ENCODE measurements at places on chromosomes 5 and 9.
A peak's percentile ranks its signal among the peaks of the same experiment; 100 is the strongest.

- no peak for DNase-seq
These were observed 232.6 kb downstream of the PRDM9 start for GRCh38 chr5:23740029-23740428.

- DNase-seq, result no peak
These were observed 213.5 kb upstream of the COX7C start for GRCh38 chr5:86404256-86404655.

DNA sequence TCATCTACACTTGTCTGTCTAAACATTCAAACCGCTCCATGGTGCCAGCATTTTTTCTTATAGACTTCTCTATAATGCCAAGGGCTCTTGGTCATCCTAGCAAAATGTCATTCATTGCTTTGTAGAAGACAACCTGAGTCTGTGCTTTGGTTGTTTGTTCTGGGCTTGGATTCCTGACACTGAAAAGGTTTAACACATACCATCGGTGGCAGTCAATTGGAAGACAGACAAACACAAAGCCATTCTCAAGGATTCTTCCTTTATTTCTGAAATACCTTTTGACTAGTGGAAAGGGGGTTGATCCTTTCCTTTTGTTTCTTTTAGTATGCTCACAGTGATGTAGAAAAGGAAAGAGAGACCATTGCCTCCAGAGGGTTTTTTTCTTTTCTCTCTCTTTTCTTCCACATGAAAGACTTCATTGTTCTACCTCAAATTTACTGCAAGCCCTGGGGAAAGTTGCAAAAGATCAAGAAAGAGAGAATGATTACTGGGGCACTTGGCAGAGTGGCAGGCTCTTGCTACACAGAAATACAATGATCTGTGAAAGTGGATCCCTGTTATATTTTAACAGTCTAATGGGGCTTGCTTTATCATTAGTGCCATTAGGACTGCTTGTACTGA is 66.4 kb upstream of the TMC1 start:
- DNase-seq, result no peak

DNA sequence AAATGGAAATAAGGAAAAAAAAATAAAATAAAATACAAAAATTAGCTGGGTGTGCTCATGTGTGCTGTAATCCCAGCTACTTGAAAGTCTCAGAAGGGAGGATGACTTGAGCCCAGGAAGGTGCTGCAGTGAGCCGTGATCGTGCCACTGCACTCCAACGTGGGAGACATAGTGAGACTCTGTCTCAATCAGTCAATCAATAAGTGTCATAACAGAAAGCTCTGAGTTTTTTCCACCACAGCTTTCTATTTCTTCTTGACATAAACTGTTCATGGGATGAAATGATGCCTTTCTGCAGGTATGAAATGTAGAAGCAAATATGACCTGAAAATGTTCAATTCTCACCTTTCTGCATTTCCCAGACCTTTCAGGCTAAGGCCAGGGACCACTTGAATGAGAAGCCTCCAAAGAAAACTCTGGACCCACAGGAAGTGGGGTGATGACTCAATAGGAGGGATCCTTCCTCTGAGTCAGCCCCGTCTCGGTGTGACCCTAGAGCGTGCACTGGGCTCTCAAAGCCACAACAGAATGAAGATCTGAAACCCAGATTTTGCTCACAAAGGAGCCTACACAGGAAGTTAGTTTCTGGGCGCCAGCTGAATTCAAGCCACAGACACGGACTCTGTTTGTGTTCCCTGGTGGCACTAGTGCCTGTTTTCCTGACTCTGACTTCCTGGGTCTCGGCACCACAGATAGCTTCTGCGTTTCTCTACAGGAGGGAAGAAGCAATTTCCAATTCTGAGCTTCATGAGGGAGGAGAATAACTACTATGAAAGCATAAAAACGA is 62.0 kb downstream of the ANKH start:
- peak; percentile 58 for DNase-seq

DNA sequence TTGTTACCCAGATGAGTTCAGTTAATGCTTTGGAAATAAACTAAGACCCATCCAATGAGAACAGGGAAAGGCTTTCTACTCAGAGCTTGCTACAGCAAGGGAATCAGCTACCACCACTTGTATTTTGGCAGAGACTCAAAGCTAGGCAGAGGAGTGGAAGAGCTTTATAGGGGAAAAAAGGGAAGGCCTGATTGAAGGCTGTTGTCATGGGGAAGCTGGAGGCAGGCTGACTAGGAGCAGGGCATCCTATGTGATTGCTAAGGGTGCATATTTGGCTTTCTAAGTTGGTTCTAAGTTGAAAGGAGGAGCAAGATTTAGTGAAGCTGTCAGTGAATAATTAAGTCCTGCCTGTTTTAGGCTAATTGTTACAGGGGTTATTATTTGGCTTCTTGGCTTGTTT is 115.5 kb downstream of the PTTG1 start:
- DNase-seq, result no peak

DNA sequence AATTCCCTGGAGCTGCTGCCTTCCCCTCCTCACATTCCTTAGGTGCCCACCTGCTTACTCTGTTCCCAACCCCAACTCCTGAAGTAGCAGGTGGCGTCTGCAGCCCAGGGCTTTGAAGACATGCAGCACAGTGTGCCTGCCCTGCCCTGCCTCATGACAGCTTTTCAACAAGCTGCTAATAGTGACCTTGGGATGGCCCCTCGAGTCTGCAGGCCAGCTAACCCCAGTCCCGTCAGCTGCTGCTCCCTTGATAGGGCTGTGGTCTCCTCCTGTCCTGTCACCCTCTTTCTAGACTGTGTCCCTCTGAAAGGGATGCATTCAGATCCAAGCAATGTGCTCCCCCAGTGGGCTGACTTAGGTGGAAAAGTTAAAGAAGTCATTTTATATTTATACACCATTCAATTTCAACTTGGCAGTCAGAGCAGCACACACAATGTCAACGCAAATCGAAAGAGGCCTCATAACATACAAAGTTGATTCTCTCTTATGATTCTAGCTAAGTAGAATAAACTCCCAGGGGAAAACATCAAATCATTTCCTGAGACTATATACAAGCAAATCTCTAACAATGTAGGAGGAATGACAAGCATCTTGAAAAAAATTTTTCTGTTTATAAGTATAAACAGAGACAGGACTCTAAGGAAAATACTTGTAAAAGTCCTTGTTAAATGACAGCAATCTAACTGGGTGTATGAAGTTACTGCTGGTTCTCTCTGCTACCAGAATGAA is 37.9 kb downstream of the ADRB2 start:
- DNase-seq, result no peak

DNA sequence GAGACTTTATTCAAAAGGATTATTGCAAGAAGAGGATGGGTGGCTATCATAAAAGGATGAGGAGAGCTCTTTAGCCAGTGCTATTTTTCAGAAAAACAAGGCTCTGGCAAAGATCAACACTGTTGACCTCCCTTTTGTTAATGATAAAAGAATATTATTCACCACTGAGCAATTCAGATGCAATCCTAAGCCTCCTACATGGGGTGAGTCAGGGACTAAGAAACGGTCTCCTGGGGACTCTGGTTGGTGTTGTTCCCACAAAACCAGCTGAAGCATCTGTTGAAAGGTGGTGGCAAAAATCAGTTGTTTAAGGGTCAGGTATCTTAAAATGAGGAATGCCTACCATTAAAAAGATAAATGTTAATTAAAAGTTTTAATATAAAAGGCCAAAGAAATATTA is 7.7 kb upstream of the GCNT1 start:
- DNase-seq, result no peak

DNA sequence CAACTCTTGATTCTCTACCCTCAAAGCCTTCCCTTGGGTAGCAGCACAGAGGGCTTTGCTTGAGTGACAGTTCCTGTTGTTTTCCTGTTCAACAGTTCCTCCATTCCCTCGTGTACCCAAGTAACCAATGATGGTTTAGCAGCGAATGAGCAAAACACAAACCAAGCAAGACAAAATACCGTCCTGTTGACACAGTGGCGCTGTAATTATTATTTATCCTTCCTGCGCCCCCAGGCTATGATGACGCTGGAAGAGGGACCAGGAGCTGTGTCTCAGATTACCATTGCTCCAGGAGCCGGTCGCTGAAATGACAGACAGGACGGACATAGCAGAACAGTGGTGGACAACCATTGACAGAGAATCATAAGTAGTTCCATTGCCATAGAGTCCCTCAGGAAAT is 154.8 kb downstream of the GADD45G start:
- no peak for DNase-seq

DNA sequence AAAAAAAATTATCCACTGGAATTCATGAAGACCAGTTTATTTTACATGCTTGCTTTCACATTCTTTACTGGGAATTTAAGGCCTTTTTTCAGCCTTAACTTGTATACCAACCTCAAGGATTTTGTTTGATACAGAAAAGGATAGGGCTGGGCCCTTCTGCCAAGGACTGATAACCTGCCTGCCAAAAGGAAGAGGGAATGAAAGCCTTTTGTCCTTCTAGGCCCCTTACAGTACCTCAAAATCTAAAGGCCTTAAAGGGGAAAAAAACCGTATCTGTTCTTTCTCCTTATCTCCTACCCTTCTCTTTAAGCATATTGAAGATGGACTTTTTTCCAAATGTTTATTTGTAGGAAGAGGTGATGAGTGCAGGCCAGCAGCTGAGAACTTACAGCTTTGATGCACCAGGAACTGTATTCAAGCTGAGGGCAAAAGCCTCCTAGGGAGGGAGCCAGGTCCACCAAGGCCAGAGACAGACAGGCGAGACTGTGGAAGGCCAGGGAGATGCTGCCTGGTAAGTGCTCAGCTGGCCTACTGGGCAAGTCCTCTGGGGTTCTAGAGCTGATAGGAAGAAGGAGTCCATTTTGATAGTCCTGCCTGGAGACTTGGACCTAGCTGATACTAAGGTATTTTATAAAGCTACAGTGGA is 31.8 kb downstream of the FAXDC2 start:
- no peak for DNase-seq

- DNase-seq, result no peak
These were observed 13.7 kb upstream of the KIF4B start for GRCh38 chr5:154999865-155000264.

DNA sequence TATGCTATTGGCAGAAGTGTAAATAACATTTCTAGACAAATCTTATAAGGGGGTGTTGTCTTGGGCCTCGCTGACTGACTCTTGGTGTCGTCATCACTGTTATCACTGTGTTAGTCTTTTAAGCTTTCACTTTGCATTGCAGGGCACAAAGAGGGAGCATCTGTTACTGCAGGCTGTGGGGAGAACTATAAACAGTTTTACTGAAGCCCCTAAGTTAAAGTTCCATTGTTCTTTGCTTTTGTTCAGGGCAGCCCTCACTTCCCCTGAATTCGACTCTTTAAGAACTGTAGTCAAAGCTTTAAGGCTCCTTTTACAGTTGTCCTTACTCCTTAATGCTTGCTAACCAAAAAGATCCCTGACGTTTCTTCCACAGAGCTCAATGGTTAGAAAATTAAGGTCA is 605.0 kb downstream of the RAB3C start:
- no peak for DNase-seq

- no peak for DNase-seq
These were observed 10.4 kb downstream of the TGFBI start for GRCh38 chr5:136039202-136039601.

GRCh38 chr5:54655761-54656160 is 138.2 kb downstream of the SNX18 start:
- no peak for DNase-seq

GRCh38 chr9:79741381-79741780 is 169.6 kb downstream of the TLE4 start:
- no peak for DNase-seq

GRCh38 chr9:5013374-5013773 is 28.3 kb downstream of the JAK2 start:
- no peak for DNase-seq

DNA sequence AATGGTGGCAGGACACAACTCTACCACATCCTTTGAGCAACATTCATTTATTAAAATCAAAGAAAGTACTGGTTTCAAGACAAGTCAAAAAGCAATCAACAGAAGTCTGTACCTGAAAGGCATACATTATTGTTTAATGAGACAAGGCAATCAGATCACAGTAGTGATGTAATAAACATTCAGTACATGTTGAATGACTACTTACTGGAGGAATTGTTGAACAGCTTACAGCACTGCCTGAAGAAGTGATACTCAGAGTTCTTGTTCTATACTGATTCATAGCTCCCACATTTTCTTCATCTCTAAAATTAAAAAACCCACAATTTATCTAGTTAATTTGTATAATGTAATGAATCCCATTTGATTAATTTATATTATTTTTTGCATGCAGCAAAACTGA is 18.2 kb downstream of the RIOK2 start:
- DNase-seq, result no peak

DNA sequence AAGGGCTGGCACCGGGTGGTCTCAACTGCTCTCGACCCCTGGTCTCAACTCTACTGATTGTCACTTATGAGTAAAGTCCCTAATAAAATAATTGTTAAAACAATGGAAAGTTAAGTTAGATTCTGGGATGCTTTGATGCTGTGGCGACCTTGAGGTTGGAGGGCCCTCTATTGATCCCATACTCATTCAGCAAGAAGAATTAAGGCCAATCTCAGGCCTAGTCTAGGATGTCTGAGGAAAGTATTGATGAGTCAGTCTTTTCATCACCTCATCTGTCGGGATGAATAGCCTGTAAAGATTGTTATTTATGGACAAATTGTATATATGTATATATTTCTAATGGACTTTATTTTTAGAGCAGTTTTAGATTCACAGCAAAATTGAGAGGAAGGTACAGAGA is 50.8 kb downstream of the WDR36 start:
- no peak for DNase-seq

GRCh38 chr5:102888483-102888882 is 133.4 kb downstream of the PAM start:
- DNase-seq, result no peak

DNA sequence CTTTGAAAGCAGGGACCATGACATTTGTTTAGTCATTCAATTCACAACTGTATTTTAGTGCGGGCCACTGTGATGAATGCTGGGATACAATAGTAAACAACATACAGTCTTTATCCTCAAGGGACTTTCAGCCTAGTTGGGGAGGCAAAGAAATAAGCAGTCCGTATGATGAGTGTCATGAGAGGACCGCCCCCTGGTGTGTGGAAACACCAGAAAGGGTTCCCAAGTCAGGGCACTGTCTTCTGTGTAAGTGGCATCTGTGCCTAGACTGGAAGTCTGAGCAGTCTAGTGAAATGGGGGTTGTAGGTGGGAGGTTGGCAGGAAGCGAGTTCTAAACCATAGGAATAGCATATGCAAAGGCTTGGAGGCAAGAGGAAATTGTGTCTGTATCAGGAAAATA is 6.8 kb downstream of the C9orf43 start:
- no peak for DNase-seq

DNA sequence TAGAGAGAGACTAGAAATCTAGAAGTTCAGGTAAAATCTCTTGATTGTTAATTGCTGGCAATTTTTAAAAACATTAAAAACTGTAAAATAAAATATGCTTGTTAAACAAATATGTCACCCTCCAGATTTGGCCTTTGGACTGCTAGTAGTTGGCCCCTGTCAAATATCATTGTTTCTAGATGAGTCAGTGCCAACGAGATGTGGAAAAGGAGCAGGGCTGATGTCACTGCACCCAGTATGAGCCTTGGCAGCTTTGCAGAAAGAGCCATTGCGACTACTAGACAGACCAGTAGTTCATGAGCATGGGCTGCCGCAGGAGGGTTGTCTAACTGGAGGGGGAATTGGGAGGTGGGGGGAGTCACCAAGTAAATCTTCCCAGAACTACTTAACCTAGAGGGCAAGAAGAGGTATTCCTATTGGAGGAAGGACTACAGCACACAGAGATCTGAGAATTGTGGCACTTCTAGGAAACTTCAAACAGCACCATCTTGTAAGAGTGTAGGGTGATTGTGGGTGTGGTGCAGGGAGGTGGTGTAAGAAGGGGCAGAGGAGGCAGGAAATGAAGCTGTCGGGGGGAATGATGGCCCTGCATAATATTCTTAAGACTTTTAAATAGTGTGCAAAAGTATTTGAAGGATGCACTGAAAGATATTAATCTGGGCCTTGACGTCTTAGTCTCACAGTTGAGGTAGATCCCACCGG is 7.1 kb upstream of the DOCK2 start:
- DNase-seq, result no peak

- DNase-seq, result no peak
These were observed 58.4 kb downstream of the DAPK1 start for GRCh38 chr9:87556039-87556438.

Data from amygdala (tissue), 56 donors.